Effector memory CD8-positive, alpha-beta T cell (primary cell): ENCODE measurements at places on chromosomes 3 and 15.

GRCh38 chr15:57570994-57571393 is 20.7 kb upstream of the MYZAP start:
- no peak for DNase-seq

DNA sequence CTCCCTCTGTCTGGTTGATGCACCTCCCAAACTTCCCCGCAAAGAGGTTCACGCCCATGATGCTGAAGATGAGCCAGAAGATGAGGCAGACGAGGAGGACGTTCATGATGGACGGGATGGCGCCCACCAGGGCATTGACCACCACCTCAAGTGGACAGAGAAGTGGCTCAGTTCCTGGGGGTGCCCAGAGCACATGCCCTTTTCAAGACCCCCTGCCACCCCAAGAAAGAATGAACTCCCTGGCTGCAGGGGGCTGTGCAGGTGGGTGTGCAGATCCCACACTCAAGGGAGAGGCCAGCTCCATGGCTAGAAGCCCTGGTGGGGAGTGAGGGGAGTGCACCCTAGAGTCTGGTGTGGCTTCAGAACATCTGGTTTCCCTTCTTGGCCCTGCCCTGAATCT is 64.1 kb downstream of the EXOG start:
- no peak for DNase-seq

- DNase-seq: no peak
Observed at GRCh38 chr3:13163848-13164382, 90.7 kb upstream of the IQSEC1 start.

GRCh38 chr3:69791106-69791505 is 51.8 kb downstream of the MITF start:
- no peak for DNase-seq
